Diencephalon (tissue), 1 donor: ENCODE measurements at places on chromosomes 3 and 15. TPM values are rescaled to one million over a fixed set of nuclear protein-coding genes. Genes with fewer than 3 reads are reported as not detected.

CPN2 gene
- total RNA-seq, result not detected

SLC27A2 gene
- total RNA-seq, result 6.2 TPM

EFCAB12 gene
- total RNA-seq, result 0.92 TPM

TRPM7 gene
- total RNA-seq, result 56.7 TPM

PKM gene
- total RNA-seq, result 478 TPM

ITIH1 gene
- not detected for total RNA-seq

NME9 gene
- 6.9 TPM for total RNA-seq

SEMA5B gene
- total RNA-seq, result 17.8 TPM

SI gene
- total RNA-seq, result under 0.01 TPM

CHAC1 gene
- total RNA-seq, result 6.2 TPM

EBLN2 gene
- total RNA-seq, result 5.3 TPM

HDC gene
- 22.1 TPM for total RNA-seq

C3orf22 gene
- not detected for total RNA-seq

SPINK8 gene
- total RNA-seq, result not detected

CCPG1 gene
- 41.5 TPM for total RNA-seq

EIF4E3 gene
- 32.5 TPM for total RNA-seq

ABHD17C gene
- 20.8 TPM for total RNA-seq

ARHGEF3 gene
- total RNA-seq, result 20.5 TPM

RAD18 gene
- 11.8 TPM for total RNA-seq

CCK gene
- 14.5 TPM for total RNA-seq

SLC22A14 gene
- total RNA-seq, result 0.69 TPM

SLC12A1 gene
- total RNA-seq, result 5.8 TPM

CPLX3 gene
- total RNA-seq, result 0.92 TPM

PLCB2 gene
- total RNA-seq, result 10.6 TPM

GOLGA8N gene
- 4.6 TPM for total RNA-seq

FYTTD1 gene
- 58.8 TPM for total RNA-seq

CAMKV gene
- 144 TPM for total RNA-seq

CFAP20DC gene
- total RNA-seq, result 3.2 TPM

PPP1R14D gene
- not detected for total RNA-seq

BFSP2 gene
- total RNA-seq, result not detected

XCR1 gene
- total RNA-seq, result not detected

NANOGP8 gene
- total RNA-seq, result 0.69 TPM

LRRC34 gene
- total RNA-seq, result 24.5 TPM

C3orf70 gene
- total RNA-seq, result 54.9 TPM

BNC1 gene
- not detected for total RNA-seq

LSAMP gene
- 118 TPM for total RNA-seq

ITPKA gene
- 0.69 TPM for total RNA-seq

STARD5 gene
- total RNA-seq, result 1.2 TPM

DNAH12 gene
- 3.5 TPM for total RNA-seq

FGF7 gene
- 0.69 TPM for total RNA-seq

LMCD1 gene
- total RNA-seq, result 4.6 TPM

REC114 gene
- not detected for total RNA-seq

CCR8 gene
- not detected for total RNA-seq

CACNA2D2 gene
- total RNA-seq, result 25.4 TPM

CHCHD4 gene
- 12.2 TPM for total RNA-seq

SEMA3B gene
- total RNA-seq, result 2.8 TPM

CSPG4 gene
- total RNA-seq, result 11.5 TPM

TM4SF18 gene
- total RNA-seq, result 4.8 TPM

CDHR4 gene
- total RNA-seq, result 0.23 TPM

PFKFB4 gene
- 20.8 TPM for total RNA-seq

RASSF1 gene
- total RNA-seq, result 12.2 TPM

ZNF80 gene
- 0.23 TPM for total RNA-seq

SYNPR gene
- 105 TPM for total RNA-seq

MNS1 gene
- 4.8 TPM for total RNA-seq

DPPA2 gene
- total RNA-seq, result not detected

KPNA4 gene
- 40.1 TPM for total RNA-seq

CLSTN2 gene
- 36.7 TPM for total RNA-seq

APOD gene
- total RNA-seq, result 10.6 TPM

GOLGA8J gene
- total RNA-seq, result 0.23 TPM
